Pericardium fibroblast (primary cell): ENCODE measurements at places on chromosomes 3 and 15. TPM values are rescaled to one million over a fixed set of nuclear protein-coding genes. Genes with fewer than 3 reads are reported as not detected.

The SLC28A2 gene
- total RNA-seq, result not detected in 2 replicates

The NUP210 gene
- under 0.01 TPM in 1 of 2 replicates, not detected in the other for total RNA-seq

The SEMA3B gene
- total RNA-seq, result 10.6 and 16.0 TPM in 2 replicates

The GRK7 gene
- not detected in 2 replicates for total RNA-seq

The LDHAL6B gene
- total RNA-seq, result not detected in 2 replicates

The SELENOT gene
- 66.7 and 76.8 TPM in 2 replicates for total RNA-seq

The OR4F15 gene
- not detected in 2 replicates for total RNA-seq

The LHFPL4 gene
- total RNA-seq, result under 0.01 TPM in 1 of 2 replicates, not detected in the other

The WDR72 gene
- not detected in 2 replicates for total RNA-seq

The NANOGP8 gene
- total RNA-seq, result not detected in 2 replicates

The SHF gene
- total RNA-seq, result 2.9 and 4.7 TPM in 2 replicates

The IGSF11 gene
- not detected in 2 replicates for total RNA-seq

The GPR176 gene
- total RNA-seq, result 54.9 and 87.5 TPM in 2 replicates

The GLDN gene
- 0.17 TPM in 1 of 2 replicates, not detected in the other for total RNA-seq

The IL5RA gene
- total RNA-seq, result not detected in 2 replicates

The SLC24A5 gene
- not detected in 2 replicates for total RNA-seq

The CADPS gene
- total RNA-seq, result under 0.01 TPM in 1 of 2 replicates, not detected in the other

The ANXA2 gene
- total RNA-seq, result 2,094 and 3,132 TPM in 2 replicates

The PLA2G4D gene
- not detected in 2 replicates for total RNA-seq

The CPA3 gene
- not detected in 2 replicates for total RNA-seq

The ABTB1 gene
- 7.6 and 13.4 TPM in 2 replicates for total RNA-seq

The OXTR gene
- total RNA-seq, result 0.34 and 4.2 TPM in 2 replicates

The NPAP1 gene
- not detected in 2 replicates for total RNA-seq

The TUSC7 gene
- not detected in 2 replicates for total RNA-seq

The SERPINI2 gene
- total RNA-seq, result not detected in 2 replicates
